Dermis blood vessel endothelial cell (primary cell): ENCODE measurements at places on chromosomes 3 and 15. TPM values are rescaled to one million over a fixed set of nuclear protein-coding genes. Genes with fewer than 3 reads are reported as not detected.
A peak's percentile ranks its signal among the peaks of the same experiment; 100 is the strongest.

- DNase-seq, result peak; percentile 92
These were observed 47.6 kb downstream of the SLMAP start for GRCh38 chr3:57803647-57804081.

TEX9 gene
- total RNA-seq, result 0.51 and 0.93 TPM in 2 replicates

- no peak for DNase-seq
These were observed 18.1 kb upstream of the ATP1B3 start for GRCh38 chr3:141858312-141858711.

DNA sequence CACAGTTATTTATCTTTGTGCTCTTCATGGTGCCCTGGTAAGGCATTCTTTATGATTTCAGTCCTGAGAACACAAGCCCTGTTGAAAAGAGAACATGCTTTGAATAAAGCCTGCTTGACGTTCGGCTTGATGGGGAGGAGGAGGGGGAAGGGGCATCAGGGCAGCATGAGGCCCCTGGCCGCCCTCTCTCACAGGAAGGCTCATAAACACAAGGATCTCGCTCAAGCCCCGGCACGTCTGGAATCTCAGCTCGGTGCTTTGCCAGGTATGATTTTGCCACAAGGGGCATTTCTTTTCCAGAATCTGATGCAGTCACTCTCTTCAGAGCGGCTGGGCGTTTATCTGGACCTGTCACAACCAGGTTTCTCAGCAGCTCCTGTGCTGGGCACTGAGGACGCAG is 129.4 kb downstream of the DNAJB8 start:
- no peak for DNase-seq

- DNase-seq, result no peak
These were observed 117.6 kb upstream of the IGSF10 start for GRCh38 chr3:151578495-151578894.
